Upper lobe of right lung (tissue), 1 donor: ENCODE measurements at places on chromosomes 7 and 10.

- no peak for DNase-seq
Observed at GRCh38 chr7:32559480-32559879, 64.2 kb downstream of the AVL9 start.

GRCh38 chr7:17181482-17181881 lies 117.0 kb upstream of the AHR start:
- DNase-seq, result no peak

DNA sequence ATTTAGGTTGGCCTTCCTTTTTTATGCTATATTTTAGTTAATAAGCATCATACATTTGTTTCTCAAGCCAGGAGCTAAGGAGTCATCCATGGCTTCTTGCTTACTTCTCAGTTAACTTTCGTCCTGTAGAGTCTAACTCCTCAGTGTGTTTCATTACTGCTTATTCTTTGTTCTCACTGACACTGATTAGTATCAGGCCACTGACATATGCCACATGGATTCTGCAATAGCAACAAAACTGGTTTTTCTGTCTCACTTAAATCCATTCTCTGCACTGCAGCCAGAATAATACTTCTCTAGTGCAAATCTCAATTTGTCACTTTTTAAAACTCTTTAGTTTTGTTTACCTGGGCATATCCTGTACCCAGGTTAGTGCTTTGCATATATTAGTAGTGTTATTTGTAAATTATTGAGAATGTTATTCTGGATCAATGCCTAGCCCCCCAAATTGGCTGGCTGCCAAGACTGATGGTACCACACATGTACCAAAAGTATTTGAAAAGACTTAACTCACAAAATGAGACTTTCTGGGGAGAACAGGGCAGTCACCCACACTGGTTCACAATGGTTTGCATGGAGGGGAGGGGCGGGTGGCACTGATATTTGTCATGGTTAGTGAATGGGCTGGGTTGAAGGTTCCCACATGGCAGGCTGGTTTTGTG lies 79.1 kb downstream of the CCSER2 start:
- no peak for DNase-seq

- DNase-seq, result no peak
Observed at GRCh38 chr7:107047902-107048782, 3.6 kb downstream of the PRKAR2B start.

GRCh38 chr7:158495786-158496185 lies 91.8 kb downstream of the PTPRN2 start:
- no peak for DNase-seq

- no peak for DNase-seq
Observed at GRCh38 chr7:81957517-81957916, 187.7 kb upstream of the HGF start.

GRCh38 chr10:11658801-11659368 lies 47.4 kb upstream of the USP6NL start:
- no peak for DNase-seq

DNA sequence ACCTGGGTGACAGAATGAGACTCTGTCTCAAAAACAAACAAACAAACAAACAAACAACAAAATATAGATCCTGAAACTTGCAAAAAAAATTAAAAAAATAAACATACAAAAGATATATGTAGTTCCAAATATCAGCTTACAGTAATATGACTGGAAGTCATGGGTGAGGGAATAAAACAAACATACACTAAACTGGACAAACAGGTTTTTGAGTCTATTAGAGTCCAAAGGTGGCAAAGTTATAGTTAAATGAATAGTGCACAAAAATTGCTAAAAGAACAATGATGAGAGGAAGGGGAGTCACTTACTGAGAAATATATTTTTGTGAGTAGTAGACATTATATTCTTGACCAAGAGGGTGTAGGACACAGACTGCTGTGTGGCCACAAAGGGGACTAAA lies 16.7 kb upstream of the RSBN1L start:
- no peak for DNase-seq

- no peak for DNase-seq
Observed at GRCh38 chr7:134184767-134185166, 57.6 kb downstream of the LRGUK start.

DNA sequence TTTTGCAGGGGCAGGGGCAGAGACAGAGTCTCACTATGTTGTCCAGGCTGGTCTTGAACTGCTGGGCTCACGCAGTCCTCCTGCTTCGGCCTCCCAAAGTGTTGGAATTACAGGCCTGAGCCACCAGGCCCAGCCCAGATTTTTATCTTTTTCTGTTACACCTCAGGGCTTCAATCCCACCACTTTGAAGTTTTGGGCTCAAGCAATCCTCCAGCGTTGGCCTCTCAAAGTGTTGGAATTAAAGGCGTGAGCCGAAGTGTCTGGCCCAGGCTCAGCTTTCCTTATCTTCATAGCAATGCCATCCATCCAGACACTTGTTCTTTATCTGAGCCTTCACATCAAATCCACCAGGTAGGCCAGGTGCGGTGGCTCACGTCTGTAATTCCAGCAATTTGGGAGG lies 4.1 kb downstream of the TAF6 start:
- no peak for DNase-seq

GRCh38 chr7:7251742-7252141 lies 69.4 kb downstream of the C1GALT1 start:
- DNase-seq, result no peak
